Aortic smooth muscle cell (primary cell): ENCODE measurements at places on chromosomes 2 and 18. TPM values are rescaled to one million over a fixed set of nuclear protein-coding genes. Genes with fewer than 3 reads are reported as not detected.

SLC4A5 gene
- total RNA-seq = under 0.01 and 0.31 TPM in 2 replicates

SPHKAP gene
- total RNA-seq = 0.19 and 1.6 TPM in 2 replicates

BMP10 gene
- not detected in 2 replicates for total RNA-seq

PSMA8 gene
- total RNA-seq = not detected in 2 replicates

CD226 gene
- total RNA-seq = 0.53 and 0.56 TPM in 2 replicates

CPO gene
- total RNA-seq = 0.12 and 0.13 TPM in 2 replicates
